ENCODE measurements at places on chromosomes 13 and 19. TPM values are rescaled to one million over a fixed set of nuclear protein-coding genes. Genes with fewer than 3 reads are reported as not detected.

GRCh38 chr13:93101226-93101734 lies 125.3 kb upstream of the GPC6 start:
- no peak for DNase-seq

GRCh38 chr13:113205428-113205931 lies 3.0 kb downstream of the PCID2 start:
- no peak for DNase-seq

GRCh38 chr19:3513229-3514140 lies 7.4 kb downstream of the FZR1 start:
- no peak for DNase-seq

DNA sequence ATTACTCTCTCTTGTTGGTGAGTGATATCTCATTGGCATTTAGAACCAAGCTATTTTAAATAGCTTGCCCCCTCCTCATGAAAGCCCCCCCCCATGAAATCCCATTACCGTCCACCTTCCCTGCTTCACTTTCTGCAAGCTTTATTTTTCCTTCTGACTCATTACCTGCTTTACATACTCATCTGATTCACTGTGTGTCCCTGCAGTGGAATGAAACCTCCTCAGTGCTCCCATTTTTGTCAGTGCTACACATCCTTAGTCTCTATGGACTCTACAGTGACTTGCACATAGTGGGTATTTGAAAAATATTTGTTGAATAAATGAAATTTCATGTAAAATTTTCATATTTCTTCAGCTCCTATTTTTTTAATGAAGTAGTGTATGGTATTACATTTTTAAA lies 62.3 kb downstream of the DOCK9 start:
- DNase-seq: no peak

Gene MRPS12
- 20.2 TPM for polyA plus RNA-seq

Gene CLIP3
- polyA plus RNA-seq: 19.3 TPM

Gene MBD3L2
- polyA plus RNA-seq: not detected

Gene ZNF181
- polyA plus RNA-seq: 13.4 TPM

GRCh38 chr13:78913656-78914055 lies 254.7 kb upstream of the OBI1 start:
- DNase-seq: no peak

- DNase-seq: no peak
These were observed 69.3 kb downstream of the CHST8 start for GRCh38 chr19:33691030-33691427.

Gene PDE4C
- polyA plus RNA-seq: 7.1 TPM

Gene ODAD3
- polyA plus RNA-seq: 0.30 TPM

GRCh38 chr19:17671906-17672305 lies 16.2 kb downstream of the UNC13A start:
- DNase-seq: no peak
